ENCODE measurements at places on chromosomes 3 and 15.

GRCh38 chr3:197378985-197379718 is 80.7 kb upstream of the DLG1 start:
- no peak for DNase-seq

GRCh38 chr3:127456471-127457093 is 134.0 kb downstream of the TPRA1 start:
- peak; percentile 31 for DNase-seq

DNA sequence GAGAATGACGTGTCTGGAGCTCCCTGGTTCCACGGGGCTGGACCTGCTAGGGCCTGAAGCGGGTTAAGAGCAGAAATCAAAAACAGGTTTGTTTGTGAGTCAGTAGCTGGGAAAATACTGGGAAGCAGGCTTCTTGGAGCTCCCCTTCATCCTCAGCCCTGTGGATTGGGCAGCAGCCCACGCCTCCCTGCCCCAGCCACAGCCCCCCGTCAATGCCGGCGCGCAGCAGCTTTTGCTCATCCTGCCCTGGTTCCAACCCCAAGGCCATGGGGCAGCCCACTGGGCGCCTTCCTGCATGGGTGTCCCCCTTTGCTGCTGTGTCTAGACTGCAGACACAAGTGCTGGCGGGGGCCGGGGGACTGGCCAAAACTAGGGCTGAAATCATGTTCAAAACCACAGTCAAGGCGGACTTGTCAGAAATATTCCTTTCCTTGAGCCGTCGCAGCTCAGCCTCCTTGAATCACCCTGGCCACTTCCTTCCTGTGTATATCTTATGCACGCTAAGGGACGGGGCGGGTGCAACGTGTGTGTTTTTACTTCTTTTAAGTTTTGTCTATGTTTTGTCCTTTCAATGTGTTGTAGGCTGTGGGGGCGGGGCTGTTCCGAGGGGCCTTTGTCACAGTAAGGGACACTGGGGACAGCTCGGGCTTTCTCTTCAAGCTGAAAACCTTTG is 108.1 kb downstream of the KLF13 start:
- DNase-seq: peak; percentile 39

DNA sequence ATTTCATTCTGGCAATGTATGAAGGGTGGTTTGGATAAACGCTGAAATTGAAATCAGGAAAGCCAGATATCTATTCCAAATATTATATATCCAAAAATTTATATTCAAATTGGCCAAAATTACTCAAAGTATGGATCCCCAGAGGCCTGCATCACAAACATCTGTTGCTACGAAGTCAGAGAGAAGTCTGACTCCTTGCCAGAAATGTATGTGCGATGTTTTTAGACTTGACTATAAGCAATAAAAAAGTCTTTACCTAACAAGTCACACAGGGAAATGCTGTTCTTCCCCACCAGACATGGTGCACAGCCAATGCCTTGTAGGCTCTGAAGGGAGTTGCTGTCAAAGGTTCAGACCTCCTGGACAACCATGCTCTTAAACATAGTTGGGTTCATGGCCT is 533.1 kb downstream of the OTOL1 start:
- DNase-seq: no peak

DNA sequence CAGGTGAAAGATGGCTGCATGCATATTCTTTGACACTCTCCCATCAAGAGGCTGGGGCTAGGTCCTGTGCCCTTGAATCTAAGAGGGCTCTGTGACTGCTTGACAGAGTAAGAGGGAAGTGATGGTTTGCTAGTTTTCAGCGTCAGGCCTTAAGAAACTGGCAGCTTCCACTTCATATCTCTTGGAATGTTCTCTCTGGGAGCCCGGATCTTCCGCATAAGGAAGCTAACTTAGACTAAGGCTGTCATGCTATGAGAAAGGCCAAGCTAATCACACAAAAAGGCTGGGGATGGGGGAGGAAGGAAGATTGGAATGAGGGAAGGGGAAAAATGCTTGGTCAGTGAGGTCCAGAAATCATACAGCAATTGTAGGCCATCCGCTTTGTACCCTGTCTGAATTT is 50.0 kb downstream of the MB21D2 start:
- no peak for DNase-seq

GRCh38 chr3:45181496-45181895 is 35.3 kb upstream of the CDCP1 start:
- no peak for DNase-seq
